ENCODE measurements at places on chromosomes 5 and 9.

DNA sequence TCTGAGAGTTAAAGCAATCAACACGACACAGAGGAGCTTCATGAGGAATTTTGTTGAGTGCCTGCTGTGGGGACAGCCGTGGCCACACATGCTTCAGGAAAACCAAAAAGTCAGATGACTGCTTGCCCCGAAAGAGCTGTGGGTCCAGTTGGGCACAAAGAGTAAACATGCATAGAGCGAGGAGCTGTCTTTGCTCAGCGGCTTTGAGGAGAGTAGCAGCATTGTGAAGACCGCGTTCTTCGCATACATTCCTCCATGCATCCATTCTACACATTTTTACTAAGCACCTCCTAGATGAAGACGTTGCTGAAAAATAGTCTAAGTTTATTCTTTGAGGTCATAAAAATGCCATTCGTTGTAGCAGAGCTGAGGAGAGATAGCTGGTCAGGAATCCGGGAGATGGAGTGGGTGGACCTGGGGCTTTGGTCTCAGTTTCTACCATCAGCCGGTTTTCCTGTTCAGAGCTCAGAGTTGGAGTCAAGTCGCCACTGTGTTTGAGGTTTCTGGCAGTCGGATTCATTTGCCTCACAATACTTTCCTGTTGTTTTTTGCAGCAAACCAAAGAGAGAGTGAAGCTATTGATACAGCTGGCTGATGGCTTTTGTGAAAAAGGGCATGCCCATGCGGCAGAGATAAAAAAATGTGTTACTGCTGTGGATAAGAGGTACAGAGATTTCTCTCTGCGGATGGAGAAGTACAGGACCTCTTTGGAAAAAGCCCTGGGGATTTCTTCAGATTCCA lies 194.5 kb upstream of the OTULINL start:
- DNase-seq = no peak

- no peak for DNase-seq
Measured at GRCh38 chr5:20680718-20681302, 692.8 kb upstream of the CDH18 start.

- DNase-seq = no peak
Measured at GRCh38 chr9:109934857-109935215, 154.8 kb downstream of the PALM2AKAP2 start.

- DNase-seq = no peak
Measured at GRCh38 chr9:92432350-92432749, 8.1 kb upstream of the OMD start.

DNA sequence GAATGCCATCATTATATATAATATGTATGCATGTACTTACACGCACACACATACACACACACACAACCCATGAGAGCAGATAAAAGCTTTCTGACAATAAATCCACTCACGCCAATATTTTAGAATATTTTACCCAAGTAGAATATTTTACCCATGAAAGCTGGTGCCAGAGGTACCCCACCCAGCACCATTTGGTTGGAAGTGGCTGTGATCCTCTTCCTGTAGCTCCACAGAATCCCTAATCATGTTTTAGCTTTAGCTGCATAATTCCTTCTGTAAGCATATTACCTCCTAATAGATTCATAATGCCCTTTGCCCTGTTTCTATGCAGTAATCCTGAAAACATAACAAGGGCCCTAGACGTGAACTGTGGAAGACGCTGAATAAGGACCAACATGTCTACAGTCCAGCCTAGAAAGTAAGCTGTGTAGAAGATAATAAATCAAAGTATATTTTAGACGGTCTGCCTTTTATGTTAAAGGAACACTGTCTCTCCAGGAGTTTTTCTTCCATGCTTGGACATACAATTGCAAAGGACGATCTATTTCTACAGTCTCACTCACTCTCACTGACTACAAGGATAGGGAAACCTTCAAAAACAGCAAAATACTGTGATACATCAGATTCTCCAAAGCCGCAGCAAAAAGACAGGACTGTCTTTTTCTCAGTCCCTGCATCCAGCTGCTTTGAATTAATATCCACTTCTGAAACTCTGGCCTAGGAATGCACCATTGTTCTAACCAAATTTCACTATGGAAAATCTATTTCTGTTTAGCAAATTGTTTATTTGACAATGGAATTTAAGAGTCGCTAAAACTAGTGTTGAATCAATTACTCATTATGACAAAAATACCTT lies 98.2 kb downstream of the USP20 start:
- no peak for DNase-seq

- DNase-seq = no peak
Measured at GRCh38 chr5:115084246-115084793, 85.4 kb downstream of the TRIM36 start.

- DNase-seq = no peak
Measured at GRCh38 chr5:51131266-51131665, 252.0 kb upstream of the ISL1 start.

DNA sequence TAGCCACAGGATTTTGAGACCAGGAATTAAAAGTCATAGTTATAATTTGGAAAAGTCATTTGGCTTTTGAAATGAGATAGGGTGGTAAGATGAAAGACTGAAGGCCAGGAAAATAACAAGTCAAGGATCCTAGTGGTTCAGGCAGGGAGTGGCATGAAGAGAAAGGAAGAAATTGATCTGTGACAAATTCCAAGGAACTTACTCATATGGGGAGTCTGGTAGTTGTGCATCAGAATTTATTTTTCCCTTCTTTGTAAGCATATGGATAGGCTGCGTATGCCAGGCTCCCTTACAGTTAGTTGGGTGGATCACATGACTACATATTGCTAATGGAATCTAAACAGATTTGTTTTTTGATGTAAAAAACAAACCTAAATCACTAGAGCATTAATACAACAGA lies 21.0 kb downstream of the ISL1 start:
- DNase-seq = no peak

DNA sequence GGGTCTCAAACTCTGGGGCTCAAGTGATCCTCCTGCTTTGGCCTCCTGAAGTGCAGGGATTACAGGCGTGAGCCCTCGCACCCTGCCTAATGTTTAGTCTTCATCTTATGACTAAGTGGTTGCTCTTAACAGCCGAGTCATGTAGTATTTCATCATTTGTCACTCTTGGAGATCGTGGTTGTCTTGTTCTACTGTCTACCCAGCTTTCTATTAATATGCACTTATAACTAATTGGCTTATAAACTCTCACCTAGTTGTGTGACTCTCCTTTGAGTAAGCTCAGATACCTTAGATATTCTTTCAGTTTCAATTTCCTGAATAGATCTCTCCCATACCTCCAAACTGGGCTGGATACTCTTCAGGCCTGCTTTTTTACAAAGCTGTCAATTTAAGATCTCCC lies 19.9 kb downstream of the SLC44A1 start:
- DNase-seq = no peak

DNA sequence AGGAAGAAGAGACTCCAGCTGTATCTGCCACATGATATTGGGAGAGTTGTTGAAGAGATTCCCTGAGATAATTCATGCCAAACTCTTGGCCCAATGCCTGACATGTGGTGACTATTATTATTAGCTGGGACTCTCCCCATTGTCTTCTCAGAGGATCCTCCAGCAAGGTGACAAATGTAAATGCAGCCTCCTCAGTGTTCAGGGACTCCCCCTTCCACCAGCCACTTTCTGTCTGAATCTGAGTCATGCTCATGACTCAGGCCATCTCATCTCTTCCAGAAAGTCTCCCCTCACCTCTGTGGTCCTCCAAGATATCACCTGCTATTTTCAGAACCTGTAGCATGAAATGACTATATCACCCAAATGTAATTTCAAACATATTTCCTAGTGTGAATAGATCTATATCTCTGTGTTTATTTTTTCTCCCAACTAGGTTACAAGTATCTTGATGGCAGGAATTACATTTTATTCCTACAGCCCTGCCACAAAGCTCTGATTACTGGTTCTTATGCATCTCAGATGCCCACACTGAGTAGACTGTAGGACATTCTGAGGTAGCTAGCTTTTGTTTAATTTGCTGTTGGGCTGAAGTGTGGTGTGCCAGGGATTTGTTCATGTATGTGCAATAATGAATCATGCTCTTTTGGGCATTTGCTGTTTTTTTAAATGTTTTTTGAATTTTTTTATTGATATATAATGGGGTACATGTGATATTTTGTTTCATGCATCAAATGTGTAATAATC lies 126.6 kb upstream of the IL12B start:
- no peak for DNase-seq

- DNase-seq = no peak
Measured at GRCh38 chr9:4550777-4551484, 60.7 kb downstream of the SLC1A1 start.

DNA sequence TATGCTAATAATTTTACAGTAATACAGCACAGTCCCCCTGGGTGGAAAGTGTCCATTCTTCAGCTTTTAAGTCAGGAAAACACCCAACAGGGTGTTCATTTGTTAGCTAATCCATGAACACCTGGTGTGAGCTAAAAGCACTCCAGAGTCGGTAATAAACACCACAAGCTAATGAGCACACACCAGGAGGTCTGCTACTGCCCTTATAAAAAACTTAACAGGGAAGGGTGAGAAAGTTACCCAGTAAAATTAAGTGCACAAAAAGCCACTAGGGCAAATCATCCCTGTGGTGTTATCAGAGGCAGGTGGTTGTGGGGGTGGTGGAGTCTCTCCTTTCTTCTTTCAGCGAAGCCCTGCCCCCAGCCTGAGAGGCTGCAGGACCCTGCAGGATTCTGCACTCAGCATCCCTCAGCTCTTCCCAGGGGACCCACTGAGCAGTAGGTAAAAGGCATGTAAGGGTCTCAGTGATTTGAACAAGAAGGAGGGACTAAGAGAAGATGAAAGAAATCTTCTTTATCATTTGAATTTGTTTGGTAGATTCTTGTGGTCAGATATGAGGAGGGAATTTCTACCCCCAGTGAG lies 14.4 kb downstream of the GDNF start:
- DNase-seq = no peak

GRCh38 chr9:115411993-115412452 lies 294.1 kb upstream of the TNC start:
- no peak for DNase-seq

- DNase-seq = no peak
Measured at GRCh38 chr9:136719195-136719880, 7.0 kb downstream of the DIPK1B start.

GRCh38 chr5:1552521-1553255 lies 28.9 kb upstream of the LPCAT1 start:
- DNase-seq = peak; percentile 97

- peak; percentile 67 for DNase-seq
Measured at GRCh38 chr9:137028263-137029057, 423 bp upstream of the ABCA2 start.

- peak; percentile 66 for DNase-seq
Measured at GRCh38 chr9:129174724-129175514, 3.1 kb downstream of the IER5L start.

DNA sequence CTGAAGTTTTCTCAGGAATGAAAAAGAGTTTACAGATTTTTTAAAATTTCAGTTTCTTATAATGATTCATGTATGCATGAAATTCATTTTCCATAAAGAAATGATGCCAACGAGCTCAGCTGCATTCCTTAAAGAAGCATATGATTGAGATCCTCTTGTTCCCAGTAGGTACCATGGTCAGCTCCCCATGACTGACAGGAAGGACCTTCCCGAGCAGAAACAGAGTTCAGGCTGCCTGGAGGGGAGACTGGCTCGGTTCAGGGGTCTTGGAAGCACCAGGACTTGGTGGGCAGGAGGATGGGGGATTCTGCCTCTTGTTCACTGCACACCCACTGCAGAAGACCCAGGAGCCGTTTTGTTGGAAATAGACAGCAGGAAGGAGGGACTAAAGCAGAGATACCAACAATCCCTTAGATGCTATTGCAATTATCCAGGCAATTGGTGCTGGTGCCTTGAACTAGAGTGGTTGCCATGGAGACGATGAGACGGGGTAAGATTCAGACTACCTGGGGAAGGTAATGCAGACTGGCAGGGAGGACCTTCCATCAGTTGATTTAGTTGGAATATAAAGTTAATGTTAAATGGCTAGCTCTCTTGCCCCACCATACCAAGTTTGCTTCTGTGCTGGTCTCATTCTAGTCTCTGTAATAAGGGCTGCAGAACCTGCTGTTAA lies 447.8 kb downstream of the MTRR start:
- no peak for DNase-seq

DNA sequence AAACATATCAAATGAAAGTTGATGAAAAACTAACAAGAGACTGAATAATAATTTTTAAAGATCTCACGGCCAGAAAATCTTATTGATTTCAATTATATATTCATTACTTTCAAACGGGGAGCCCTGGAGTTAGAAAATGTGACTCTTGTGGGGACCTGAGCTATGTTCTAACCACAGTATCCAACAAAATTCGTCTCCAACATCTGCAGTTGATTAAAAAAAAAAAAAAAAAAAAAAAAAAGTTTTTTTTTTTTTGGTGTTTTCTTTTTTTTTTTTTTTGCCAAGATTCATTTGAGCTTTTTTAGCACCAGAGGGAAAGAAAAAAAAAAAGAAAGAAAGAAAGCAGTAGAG lies 144.3 kb upstream of the PIK3R1 start:
- DNase-seq = no peak

DNA sequence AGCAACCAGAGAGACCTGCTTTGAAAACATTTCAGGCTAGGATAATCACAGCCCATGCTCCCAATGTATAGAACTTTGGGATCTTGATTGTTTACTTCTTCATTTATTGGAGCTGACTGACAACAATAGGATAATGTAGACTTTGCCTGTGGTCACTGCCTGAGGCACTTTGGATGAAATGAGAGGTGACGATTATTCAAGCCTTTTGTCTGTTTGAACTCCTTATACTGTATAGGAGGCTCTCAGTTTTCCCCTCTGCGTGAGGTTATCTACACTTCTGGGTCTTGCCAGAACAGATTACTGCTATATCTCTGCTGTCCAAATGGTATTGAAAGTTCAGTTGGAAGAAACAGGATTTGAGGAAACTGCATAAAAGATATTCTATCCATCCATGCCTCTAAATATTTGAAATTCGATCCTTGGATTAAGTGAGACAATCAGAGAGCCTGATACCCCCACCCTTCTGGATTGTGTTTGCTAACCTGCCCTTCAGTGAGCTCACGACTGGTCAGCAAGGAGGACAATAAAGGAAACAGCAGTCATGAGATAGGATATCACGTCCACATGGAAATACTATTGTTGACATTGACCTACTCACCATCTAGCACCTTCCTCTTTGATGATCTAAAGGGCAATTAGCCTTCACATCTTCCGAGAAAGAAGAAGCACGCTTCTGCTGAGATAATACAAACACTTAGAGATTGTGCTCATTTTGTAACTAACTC lies 98.1 kb downstream of the DOCK8 start:
- DNase-seq = no peak

DNA sequence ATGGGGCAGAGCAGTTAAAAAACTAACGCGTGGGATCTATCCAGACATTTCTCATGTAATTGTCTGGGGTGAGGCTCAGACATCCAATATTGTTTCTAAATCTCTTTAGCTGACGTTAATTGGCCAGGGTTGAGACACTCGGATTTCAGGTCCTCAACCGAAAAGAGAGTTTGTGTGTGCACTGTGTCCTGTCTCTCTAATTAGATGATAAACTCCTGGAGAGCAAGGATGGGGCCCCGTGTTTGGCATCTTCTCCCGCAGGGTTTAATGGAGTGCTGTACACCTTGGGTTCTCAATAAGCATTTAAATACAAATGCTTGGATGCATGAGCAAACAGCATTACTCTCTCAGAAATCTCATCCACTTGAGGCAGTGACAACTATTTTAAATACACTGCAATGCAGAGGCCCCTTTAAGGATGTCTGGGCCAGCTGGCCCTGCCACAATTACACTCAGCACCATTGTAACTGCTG lies 139.6 kb downstream of the MTX3 start:
- DNase-seq = no peak

- no peak for DNase-seq
Measured at GRCh38 chr5:55913466-55914413, 62.6 kb downstream of the IL31RA start.

- no peak for DNase-seq
Measured at GRCh38 chr9:111037708-111038330, 451 bp downstream of the LPAR1 start.

All from anterior cingulate cortex (tissue), 58 donors.